Peyer's patch (tissue), 4 donors: ENCODE measurements at places on chromosomes 6 and 20. TPM values are rescaled to one million over a fixed set of nuclear protein-coding genes. Genes with fewer than 3 reads are reported as not detected.

PHACTR3 gene
- total RNA-seq: 28.4 TPM

PTPRK gene
- 192 TPM for total RNA-seq

DNA sequence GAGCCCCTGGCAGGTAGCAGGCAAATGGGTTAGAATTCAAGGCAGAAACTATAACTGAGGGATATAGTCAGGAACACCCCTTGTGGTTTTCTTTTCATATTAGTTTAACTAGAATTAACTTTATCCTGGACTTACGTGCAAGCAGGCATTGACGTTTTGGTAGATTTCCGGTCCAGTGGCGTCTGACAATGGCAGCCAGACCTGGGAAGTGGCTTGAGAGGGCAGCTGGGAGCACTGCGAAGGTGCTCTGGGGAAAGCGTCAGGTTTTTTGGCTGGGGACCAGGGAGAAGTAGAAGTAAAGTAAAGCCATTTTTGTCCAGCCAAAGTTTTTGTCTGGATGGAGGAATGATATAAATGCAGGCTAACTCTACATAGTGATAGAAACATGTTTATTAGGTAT is 8.4 kb upstream of the ACSS1 start:
- peak; percentile 43 for DNase-seq

- DNase-seq: peak; percentile 59
Observed at GRCh38 chr20:50533464-50533863, 23.3 kb downstream of the PTPN1 start.

GRCh38 chr20:61821735-61822134 is 243.9 kb downstream of the TAF4 start:
- no peak for DNase-seq

DNA sequence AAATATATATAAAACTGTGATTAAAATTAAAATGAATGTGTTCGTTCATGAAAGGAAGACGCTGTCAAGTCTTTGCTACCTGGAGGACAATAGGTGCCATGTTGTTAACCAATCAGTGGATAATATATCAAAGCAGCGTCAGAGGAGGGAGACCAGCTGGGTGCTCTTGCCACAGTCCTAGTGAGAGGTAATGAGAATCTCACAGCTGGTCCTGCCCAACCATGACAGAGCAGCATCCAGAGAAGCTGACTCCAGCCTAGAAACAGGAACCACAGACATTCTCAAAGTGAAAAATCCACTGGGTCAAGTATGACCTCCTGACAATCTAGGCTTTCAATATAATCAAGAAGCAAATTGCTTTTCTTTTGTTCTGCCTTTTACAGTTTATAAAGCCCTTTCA is 94.5 kb upstream of the LRFN2 start:
- no peak for DNase-seq

DNA sequence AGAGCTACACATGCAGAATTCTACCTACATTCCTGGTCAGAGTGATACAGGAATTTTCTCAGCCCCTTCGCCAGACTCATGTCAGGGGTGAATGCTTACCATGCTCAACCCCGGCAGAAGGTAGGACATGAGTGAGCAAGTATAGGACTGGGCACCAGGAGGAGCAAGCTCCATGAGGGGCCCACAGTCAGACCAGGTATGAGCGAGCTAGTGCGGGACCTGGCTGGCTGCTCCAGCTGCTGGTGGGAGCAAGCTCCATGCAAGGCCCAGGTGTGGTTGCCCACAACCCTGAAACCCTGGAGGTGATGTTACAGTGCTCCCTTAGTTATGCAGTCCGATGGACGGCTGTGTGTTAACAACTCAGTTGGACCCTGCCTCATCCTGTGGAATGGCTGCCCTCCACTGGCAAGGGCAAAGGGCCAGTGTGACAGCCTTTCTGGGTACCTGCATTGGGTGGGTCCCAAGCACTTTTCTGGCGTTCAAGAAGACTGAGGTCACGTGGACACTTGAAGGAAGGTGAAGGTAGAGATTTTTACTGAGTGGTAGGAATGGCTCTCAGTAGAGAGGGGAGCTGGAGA is 503.5 kb upstream of the CITED2 start:
- no peak for DNase-seq

GRCh38 chr6:63556369-63556768 is 15.9 kb upstream of the LOC128125822 start:
- no peak for DNase-seq
